Non-pigmented ciliary epithelial cell (primary cell): ENCODE measurements at places on chromosomes 5 and 9.
A peak's percentile ranks its signal among the peaks of the same experiment; 100 is the strongest.

DNA sequence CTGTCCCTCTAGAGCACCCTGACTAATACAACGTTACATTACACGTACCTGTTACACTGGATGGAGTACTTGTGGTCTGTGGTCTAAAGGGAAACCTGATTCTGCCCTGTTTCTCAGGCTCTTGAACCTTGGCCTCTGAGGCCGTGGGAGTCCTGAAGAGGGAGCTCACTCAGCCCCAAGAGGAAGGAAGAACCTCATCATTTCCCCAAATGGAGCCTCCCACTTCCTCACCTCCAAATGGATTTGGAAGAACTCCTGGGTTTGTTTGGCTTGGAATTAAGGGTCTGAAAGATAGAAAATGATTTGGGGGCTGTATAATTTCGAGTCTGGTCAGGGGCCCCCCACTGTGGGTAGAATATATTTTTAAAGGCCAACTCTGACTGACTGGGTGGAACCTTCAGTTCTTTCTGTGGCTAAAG lies 200.2 kb downstream of the SEMA6A start:
- DNase-seq = no peak

DNA sequence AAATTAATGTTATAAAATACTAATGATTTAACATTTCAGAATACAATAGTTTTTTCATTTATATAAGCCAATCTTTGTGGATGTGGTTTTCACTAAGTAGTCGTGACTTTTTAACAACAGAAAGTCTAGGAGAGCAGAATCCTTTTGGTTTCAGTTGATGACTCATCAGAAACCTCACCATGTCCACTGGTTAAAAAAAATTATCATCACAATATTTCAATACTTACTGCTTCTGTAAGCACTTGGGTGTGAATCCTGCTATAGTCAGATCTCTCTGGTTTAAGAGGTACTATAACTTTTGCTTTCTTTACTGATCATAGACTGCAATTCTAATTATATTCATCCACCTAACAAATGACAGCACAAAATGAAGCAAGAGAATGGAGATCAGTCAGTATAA lies 77.2 kb downstream of the MRPS30 start:
- peak; percentile 17 for DNase-seq

DNA sequence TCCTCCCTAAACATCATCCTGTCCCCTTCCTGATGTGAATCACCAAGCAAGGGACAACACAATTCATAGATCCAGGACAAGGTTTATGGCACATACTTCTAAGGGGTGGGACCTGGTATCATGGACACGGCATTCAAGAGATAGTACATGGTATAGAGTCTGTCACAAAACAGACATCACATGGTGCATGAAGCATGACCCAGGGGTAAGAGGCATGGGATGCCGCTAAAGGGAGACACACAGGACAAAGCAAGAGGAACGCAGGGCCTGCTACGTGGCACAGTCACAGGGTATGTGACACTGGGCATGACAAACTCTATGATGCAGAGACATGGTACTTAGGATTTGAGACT lies 20.7 kb downstream of the GSN start:
- DNase-seq = no peak

DNA sequence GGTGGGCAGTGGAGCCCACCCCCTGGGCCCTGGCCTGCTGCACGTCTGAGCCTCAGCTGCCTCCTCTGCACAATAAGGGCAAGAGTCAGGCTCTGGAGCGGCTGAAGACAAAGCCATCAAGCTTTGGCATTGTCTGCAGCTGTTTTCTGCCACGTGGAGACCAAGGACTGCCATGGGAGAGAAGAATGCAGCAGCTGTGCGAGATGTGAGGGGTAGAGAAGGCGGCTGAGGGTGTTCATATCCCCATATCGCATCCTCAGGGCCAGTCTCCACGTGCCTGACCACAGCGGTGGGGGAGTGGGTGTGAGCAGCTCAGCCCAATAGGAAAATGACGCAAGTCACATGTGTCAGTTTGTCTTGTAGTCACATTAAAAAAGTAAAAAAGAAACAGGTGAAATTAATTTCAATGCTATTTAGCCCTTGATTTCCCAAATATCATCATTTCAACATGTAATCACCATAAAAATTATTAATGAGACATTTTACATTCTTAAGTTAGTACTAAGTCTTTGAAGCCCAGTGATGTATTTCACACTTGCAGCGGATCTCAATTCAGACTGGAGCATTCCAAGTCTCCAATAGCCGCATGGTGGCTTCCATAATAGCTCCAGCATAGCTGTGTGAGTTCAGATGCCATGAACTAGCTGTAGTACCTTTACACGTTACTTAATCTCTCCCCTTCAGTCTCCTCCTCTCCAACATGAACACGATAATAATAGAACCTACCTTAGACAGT lies 6.6 kb downstream of the C1QTNF2 start:
- DNase-seq = no peak

- DNase-seq = no peak
Measured at GRCh38 chr5:172833686-172834414, at the start of gene ERGIC1. TSS of gene ERGIC1 (plus strand) at chr5:172834251. CDS start at chr5:172834414, 163 bp downstream.

- DNase-seq = no peak
Measured at GRCh38 chr5:57839437-57840079, 356.9 kb upstream of the ACTBL2 start.

- no peak for DNase-seq
Measured at GRCh38 chr9:104968025-104968982, 40.3 kb upstream of the ABCA1 start.

DNA sequence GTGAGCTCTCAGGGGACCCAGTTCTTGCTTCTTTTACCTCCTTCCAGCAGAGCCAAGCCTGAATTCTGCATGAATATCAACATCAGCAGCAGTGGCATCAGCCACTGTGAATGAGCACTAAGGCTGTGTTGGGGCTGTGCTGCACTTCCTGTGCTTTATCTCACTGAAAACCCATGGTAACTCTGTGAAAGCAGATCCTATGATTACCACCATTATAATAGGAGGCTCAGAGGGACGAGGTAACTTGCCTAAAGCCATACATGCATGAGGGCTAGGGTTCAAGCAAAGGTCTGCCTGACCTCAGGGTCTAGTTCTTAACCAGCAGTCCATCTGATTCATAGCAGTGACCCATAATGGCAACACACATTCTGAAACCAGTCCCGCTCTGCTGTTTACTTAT lies 60.5 kb upstream of the RAPGEF1 start:
- no peak for DNase-seq

DNA sequence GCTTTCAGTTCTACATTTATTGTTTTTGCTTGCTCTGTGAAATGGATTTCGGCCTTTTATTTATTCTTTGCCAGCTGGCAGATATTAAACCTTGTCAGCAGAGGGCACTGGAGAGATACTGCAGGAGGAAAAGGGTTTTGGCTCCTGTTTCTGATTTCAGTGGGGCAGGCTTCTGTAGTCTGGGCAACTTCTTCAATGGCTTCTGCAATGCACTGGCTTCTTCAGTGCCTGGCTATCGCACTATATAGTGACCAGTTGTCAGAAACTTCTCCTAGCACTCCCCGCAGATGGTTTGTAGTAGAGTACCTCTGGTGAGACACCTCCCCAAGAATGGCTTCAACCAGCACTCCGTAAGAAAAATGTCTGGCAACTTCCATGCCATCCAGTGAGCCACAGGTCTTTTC lies 3.2 kb upstream of the NFX1 start:
- peak; percentile 28 for DNase-seq

DNA sequence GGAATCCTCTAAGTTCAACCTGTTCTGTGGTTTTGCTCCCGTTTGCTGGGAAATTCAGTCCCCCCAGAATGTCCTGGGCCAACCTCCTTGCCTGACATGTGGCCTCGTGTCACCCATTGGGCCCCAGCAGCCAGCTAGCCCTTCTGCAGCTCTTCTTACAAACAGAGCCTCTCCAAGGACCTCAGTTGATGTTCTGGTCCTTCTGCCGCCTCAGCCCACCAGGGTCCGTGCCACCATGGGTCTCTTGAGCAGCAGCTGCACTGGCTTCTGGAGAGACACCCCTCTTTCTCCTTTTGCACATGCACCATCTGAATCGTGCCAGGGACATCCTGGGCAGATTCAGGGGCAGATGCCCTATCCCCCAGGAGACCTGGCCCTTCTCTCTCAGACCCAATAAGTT lies 85.0 kb downstream of the LMX1B start:
- DNase-seq = no peak
